ENCODE measurements at places on chromosomes 13 and 19.
A peak's percentile ranks its signal among the peaks of the same experiment; 100 is the strongest.

GRCh38 chr13:31102905-31103304 is 58.8 kb downstream of the HSPH1 start:
- DNase-seq, result no peak

DNA sequence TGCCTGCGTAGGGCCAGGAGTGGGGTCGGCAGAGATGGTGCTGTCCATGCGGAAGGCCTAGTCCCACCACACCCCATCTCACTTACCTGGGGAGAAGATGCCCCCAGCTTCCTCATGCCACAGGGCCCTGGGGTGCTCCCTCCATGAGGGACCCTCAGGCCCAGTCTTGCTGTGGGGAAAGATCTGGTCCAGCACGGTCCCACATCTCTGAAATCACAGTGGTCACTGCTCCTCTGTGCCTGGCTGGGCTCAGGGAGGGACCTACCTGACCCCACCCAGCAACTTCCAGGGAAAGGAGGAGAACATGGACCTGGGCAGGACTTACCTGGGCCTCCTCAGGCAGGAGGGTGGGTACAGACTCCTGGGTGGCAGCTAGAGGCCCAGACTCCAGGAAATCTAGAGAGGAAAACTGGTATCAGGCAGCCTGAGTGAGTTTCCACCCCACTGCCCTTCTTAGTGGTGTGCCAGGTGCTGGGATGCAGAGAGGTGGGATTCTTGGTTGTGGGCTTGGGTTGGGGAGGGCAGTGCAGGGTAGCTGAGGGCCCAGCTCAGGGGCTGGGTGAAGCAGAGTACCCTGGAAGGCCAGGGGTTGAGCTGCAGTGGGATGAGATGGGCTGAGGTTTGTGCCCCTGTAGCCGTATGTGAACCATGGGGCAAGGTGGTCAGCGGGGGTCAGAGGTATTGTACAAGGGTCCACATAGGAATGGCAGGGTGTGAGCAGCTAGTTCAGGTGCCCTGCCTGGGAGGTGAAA is 3.8 kb downstream of the MZF1 start:
- no peak for DNase-seq

GRCh38 chr13:93589788-93590187 is 363.2 kb downstream of the GPC6 start:
- no peak for DNase-seq

- peak; percentile 2 for DNase-seq
Observed at GRCh38 chr19:15563325-15563794, 51.7 kb upstream of the CYP4F8 start.

DNA sequence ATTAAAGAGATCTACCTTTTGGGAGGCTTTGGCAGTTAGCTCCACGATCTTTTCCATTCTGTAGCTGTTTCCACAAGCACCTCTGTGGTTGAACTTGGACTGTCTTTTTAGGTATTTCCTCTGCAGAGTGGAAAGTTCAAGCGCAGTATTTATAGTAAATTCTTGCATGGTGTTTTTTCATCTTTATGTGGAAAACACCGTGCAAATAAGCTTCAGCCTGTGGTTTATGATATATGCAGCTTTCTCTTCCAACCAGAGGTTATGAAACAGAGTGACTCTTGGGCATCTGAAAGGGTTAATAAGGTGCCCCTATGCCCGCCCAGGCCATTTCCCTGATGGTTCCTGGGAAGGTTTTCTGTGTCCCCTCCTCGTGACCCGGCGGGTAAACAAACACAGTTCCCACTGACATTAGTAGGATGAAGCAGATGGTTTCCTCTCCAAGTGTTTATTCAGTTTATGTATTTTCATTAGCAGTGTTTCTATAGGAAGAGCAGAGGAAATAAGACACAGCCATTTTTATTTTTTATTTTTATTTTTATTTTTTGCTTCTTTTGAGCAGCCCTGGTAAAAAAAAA is 39.7 kb upstream of the RNF113B start:
- DNase-seq, result no peak

Data from NCI-H1436 (cell line).